ENCODE measurements at places on chromosomes 4 and X.

DNA sequence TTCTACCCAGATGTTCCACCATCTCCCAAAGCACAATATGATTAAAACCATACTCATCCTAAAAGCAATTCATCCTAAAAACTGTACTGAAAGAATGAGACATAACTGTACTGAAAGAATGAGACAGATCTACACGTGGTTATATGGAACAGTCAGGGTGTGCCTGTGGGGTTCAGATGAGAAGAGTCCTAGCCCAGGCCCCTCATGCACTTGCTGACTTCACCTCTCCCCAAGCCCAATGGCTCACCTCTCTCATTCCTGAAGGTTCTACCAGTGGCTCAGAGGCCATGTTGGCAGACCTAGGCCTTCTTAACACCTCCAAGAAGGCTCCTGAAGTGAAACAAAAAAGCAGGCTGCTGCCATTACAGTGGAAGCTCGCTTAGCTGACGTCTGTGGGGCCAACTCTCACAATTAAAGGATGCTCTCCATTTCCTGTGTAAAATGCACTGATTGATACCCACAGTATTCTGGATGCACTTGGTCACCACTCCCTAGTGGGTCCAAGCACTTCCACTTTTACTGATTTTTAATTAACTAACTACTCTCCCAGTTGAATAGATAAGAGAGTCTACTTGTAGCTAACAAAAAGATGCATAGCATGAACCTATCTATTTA, 3.8 kb downstream of the PLAC1 start:
- DNase-seq: no peak

GRCh38 chr4:169620880-169621248, 486 bp downstream of the CLCN3 start:
- no peak for DNase-seq

GRCh38 chr4:110010797-110011196, 98.1 kb downstream of the EGF start:
- no peak for DNase-seq

DNA sequence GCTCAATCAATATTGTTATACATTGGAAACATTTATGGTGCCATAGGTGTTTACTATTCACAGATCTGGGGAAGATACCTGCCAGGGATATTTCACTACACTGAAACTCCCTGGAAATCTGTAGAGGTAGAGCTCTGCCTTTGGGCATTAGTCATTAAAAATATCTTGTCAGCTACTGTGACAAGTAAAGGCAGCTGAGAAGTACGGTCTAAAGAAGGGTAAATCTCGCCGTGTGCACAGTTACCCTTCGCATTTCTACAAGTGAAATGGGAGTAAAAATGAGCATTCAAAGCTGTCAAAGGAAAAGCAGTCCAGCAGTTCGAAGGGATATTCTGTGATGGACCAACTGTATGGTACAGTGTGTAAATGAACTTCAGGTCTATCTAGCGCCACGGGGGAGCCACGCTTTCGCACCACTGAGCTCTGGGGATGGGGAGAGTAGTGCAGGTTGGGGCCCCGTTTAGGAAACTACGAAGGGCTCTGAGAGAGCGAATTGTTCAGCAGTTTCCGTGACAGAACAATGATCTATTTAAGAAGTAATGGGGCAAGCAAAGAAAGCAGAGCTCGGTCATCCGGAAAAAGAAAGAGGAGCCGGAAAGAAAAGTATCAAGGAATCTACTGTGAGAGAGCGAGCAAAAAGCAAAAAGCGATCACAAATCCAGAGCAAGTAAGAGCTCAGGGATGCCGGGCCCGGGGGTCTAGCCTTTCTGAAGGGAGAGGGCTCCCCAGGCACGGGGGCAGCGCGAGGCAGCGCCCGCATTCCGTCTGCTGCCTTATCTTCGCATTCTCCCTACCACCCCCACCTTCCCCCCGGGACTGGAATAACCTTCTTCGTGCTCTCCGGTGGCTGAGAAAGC, 646 bp downstream of the TIGD4 start:
- no peak for DNase-seq

DNA sequence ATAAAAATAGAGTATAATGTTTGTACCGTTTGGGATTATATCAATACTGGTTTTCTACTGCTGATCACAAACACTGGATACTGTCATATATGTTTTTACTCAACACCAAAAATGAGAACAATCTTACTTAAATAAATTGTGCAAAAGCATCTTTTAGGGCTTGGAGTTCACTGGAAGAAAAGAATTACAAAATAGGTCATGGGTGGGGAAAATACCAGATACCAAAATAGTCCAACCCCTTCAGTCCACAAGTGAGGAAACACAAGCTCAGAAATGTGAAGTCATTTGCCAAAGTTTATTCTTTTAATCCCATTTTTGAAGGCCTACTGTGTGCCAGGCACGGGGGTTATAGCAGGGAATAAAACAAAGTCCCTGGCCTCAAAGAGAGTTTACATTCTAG, 64.4 kb downstream of the ADGRG2 start:
- DNase-seq: no peak
